ENCODE measurements at places on chromosomes 3 and 15.
A peak's percentile ranks its signal among the peaks of the same experiment; 100 is the strongest.

DNA sequence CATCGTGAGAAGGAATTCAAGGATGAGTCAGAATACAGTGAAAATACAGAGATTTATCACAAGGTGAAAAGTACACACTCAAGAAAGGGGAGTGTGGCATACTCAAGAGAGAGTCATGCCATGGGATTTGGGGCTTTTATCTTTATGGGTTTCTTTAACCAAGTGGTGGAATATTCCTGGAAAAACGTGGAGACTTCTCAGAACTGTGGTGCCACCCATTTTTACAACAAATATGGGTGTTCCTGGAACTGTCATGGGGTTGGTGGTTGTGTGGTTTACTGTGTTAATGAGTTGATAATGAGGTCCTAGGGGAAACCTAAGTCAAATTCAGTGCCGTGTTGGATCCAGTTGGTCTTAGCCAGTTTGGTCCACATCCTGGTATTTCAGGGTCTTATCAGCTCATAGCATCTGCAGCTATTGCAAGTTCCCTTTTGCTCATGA lies 497.2 kb downstream of the GABRG3 start:
- no peak for DNase-seq

GRCh38 chr3:55655544-55655943 lies 168.4 kb upstream of the WNT5A start:
- DNase-seq, result no peak

- DNase-seq, result no peak
Observed at GRCh38 chr3:3280396-3280795, 100.9 kb upstream of the CRBN start.

DNA sequence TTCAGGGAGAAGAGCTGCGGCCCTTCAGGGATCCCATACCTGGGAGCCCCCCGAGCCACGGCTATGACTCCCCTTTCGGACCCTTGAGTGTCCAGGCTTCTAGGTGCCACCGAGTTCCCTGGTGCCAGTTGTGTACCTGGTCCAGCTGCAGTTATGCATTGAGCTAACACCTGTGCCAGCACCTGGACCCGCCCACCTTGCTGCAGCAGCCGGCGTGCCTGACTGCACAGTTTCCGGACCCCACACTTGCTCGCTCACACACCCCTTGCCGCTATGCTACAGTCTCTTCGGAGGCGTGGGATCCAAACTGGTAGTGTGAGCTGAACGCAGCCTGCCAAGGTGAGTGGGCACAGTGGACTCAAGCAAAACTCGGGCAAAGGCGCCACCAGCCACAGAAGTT lies 284.5 kb upstream of the ROBO1 start:
- no peak for DNase-seq

- DNase-seq, result peak; percentile 1
Observed at GRCh38 chr3:195714380-195715011, 6.3 kb upstream of the MUC20 start.

GRCh38 chr3:111947231-111947630 lies 31.6 kb upstream of the ABHD10 start:
- no peak for DNase-seq

DNA sequence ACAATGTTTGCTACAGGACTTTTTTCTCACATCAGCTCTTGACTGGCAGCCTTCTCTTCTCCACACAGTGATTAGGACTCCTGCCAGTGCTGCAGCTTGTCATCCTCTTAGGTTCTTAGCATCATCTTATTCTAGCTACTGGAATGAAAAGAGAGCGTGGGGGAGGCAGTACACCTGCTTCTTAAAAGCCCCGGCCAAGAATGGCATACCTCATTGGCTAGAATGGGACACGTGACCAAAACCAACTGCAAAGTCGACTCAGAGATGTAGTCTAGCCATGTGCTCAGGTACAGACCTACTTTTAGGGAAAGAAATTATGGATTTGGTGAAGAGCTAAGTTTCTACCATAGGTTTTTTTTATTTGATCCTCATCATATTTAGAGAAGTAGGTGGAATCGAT lies 44.1 kb downstream of the RARB start:
- DNase-seq, result no peak
